Frontal cortex (tissue), 4 donors: ENCODE measurements at places on chromosomes 2 and 18. TPM values are rescaled to one million over a fixed set of nuclear protein-coding genes. Genes with fewer than 3 reads are reported as not detected.
A peak's percentile ranks its signal among the peaks of the same experiment; 100 is the strongest.

- DNase-seq: no peak
Measured at GRCh38 chr2:6452702-6453481, 412.8 kb downstream of the CMPK2 start.

DNA sequence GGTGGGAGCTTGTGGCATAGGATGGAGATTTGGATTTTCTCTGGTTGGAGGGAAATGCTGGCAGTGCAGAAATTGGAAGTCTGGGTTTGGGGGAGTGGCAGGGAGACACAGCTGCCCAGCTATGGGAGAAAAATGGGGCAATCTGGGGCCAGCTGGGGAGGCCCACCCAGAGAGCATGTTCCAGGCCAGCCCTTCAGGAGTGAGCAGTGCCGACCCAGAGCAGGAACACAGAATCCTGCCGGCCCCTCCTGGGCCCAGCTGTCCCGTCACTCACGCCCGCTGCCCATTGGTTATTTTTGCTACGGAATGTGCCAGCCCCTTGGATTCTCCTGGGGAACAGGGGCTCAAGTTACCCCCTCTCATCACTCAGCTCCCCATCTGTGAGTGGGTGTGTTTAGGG, 4.9 kb downstream of the SPEG start:
- no peak for DNase-seq

DNA sequence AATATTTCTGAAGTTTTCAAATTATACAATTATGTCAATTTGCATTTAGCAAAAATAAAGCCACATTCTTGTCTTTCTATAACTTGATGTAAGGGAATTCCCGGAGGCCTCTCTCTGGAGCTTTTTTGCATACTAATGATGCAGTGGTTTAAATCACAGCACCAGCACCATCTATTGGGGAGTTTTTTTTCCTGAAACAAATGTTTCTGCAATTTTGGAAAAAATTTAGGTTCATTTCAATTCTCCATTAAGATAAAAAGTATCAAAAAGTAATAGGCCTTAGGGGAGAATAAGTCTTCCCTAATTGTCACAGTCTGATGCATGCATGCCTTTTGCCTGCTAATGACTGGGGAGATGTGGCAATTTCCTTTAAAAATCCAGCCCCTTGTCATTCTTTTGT, 13.5 kb downstream of the CBLN2 start:
- DNase-seq: no peak

GRCh38 chr2:468648-469336, 180.9 kb upstream of the ALKAL2 start:
- DNase-seq: no peak

- no peak for DNase-seq
Measured at GRCh38 chr2:234916674-234917073, 35.1 kb upstream of the SH3BP4 start.

GRCh38 chr18:37322492-37323035, 243.0 kb downstream of the CELF4 start:
- DNase-seq: peak; percentile 54

GRCh38 chr2:120419073-120419472, 73.1 kb downstream of the INHBB start:
- no peak for DNase-seq

METTL4 gene
- total RNA-seq: 16.7 TPM

HAAO gene
- total RNA-seq: 0.82 TPM

FZD7 gene
- total RNA-seq: 15.5 TPM

APOB gene
- 0.41 TPM for total RNA-seq

KCNG3 gene
- 1.2 TPM for total RNA-seq
